ENCODE measurements at places on chromosomes 5 and 9. TPM values are rescaled to one million over a fixed set of nuclear protein-coding genes. Genes with fewer than 3 reads are reported as not detected.

DNA sequence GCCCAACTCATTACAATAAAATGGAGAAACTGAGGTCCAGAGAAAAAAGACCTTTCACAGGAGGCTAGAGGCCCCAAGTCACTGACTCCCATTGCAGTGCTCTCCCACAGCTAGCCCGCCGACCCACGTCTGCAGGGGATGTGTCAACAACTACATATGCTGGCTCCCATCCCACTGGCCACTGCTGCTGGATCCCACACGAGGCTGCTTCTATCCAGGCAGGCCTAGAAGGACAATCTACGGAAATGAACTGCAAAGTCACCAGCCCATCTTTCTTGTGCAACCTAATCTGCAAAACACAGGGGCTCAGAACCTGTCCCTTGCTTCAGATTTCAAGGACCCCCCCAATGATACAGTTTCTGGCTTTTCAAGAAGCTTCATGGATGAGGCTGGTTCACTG is 24.0 kb downstream of the RAPGEF1 start:
- DNase-seq = no peak

DNA sequence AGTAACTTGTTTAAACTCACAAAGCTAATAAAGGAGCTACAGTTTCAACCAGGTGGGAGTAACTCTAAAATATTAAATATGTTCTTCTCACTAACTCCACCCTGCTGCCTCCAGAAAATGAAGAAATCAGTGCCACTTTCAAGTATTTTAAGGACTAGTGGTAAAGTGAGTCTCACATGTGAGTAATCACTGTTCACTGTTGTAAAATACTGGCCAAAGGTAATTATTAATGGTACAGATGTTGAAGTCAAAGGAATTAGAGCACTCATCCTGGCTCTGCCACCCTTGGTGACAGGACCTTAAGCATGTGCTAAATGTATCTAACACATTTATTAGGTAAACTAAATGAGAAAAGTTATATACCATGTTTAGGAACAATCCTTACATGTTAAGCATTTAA is 430.7 kb downstream of the BRINP1 start:
- no peak for DNase-seq

- DNase-seq = no peak
These were observed 528.2 kb upstream of the DAP start for GRCh38 chr5:11289208-11289607.

- DNase-seq = peak; percentile 52
These were observed 96.3 kb downstream of the CFAP95 start for GRCh38 chr9:69916950-69917349.

DNA sequence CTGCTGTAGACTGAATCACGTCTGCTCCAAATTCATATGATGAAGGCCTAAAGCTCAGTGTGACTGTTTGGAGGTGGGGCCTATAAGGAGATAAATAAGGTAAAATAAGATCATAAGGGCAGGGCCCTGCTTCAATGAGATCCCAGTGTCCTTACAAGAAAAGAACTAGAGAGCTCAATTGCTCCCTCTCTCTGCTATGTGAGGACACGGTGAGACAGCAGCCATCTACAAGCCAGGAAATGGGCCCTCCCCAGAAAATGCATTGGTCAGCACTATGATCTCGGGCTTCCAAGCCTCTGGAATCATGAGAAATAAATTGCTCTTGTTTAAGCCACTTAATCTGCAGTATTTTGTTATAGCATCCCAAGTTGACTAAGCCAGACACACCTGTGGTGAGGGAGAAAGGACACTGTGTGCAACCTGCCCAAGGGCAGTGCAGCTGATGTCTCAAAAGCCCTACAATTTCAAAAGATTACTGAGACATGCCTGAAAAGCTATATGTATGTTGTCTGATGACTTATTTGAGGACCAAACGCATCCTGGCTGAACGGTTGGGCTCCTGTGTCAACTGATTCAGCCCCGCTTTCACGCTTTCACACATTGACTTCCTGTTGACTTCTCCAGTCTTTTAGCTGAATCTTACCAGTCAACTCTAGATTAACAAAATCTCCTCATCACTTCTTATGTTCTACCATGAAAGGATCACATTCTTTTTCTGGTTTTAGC is 13.2 kb downstream of the GZMK start:
- no peak for DNase-seq

DNA sequence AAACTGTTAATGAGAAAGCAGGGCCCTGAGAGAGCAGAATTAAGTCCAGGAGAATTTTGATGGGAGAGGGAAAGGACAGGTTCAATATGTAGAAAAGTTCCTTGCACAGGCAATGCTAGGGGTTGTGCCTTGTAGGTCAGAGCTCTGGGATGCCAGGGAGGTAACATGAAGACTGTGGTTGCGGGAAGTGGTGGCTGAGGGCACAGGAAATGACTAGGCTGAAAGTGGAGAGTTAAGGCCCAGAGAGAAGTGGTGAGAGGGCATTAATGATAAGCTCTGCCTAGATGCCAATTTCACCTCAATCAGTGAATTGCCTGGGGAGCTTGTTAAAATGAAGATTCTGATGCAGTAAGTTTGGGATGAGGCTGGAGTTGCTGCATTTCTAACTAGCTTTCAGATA is 31.5 kb upstream of the PPP3R2 start:
- no peak for DNase-seq

GRCh38 chr5:43773478-43773844 is 170.5 kb downstream of the NNT start:
- DNase-seq = peak; percentile 67

GRCh38 chr9:72509053-72509452 is 12.4 kb upstream of the TMC1 start:
- DNase-seq = peak; percentile 74

- no peak for DNase-seq
These were observed 143.3 kb downstream of the GABBR2 start for GRCh38 chr9:98565152-98566135.

GRCh38 chr9:137301081-137301947 is 757 bp downstream of the NRARP start:
- DNase-seq = peak; percentile 39

- no peak for DNase-seq
These were observed 47.1 kb upstream of the CHSY3 start for GRCh38 chr5:129857116-129857515.

DNA sequence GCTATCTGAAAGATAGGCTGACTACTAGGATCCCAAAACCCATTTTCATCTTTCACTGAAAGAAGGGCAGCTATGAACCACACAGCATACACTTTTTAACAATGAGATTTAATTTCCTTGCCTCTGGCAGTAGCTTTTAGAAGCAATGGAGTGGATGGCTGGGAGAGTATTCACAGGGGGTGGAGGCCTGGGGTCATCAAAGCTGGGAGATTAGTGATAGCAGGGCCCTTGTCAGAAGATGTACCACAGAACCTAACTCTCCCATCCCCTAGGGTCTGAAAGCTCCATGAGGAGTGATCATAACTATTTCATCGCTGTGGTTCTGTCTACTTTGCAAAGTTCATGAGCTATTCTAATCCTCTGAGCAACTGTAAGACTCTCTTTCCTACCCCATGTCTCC is 332.2 kb downstream of the PRELID2 start:
- no peak for DNase-seq

EGFL7 gene
- total RNA-seq = 2.2 TPM

ARL15 gene
- 19.2 TPM for total RNA-seq

SCGB3A2 gene
- total RNA-seq = not detected

ZNF169 gene
- total RNA-seq = 2.7 TPM

ESM1 gene
- total RNA-seq = 10.2 TPM

ABCA2 gene
- 3.8 TPM for total RNA-seq

RNF183 gene
- not detected for total RNA-seq

BTNL3 gene
- not detected for total RNA-seq

CTSV gene
- total RNA-seq = 0.54 TPM

SPINK13 gene
- not detected for total RNA-seq

FOXD4L4 gene
- total RNA-seq = under 0.01 TPM

NR2F1 gene
- total RNA-seq = 19.0 TPM

All from IMR-90 (cell line).